ENCODE measurements at places on chromosomes 16 and 17. TPM values are rescaled to one million over a fixed set of nuclear protein-coding genes. Genes with fewer than 3 reads are reported as not detected.

ATP2C2 gene
- not detected for total RNA-seq

PDPR gene
- 19.7 TPM for total RNA-seq

GPR139 gene
- not detected for total RNA-seq

OTOP3 gene
- total RNA-seq, result not detected

ALOX12B gene
- 0.20 TPM for total RNA-seq

AOC2 gene
- total RNA-seq, result 1.1 TPM

IKZF3 gene
- total RNA-seq, result 38.2 TPM

CD300C gene
- 3.9 TPM for total RNA-seq

PLEKHG4 gene
- 9.2 TPM for total RNA-seq

HDAC5 gene
- total RNA-seq, result 42.2 TPM

NPTX1 gene
- 8.8 TPM for total RNA-seq

IRX3 gene
- total RNA-seq, result 1.6 TPM

CHST5 gene
- not detected for total RNA-seq

FMNL1 gene
- total RNA-seq, result 477 TPM

NLRC5 gene
- 259 TPM for total RNA-seq

HSPB9 gene
- 0.18 TPM for total RNA-seq

CASKIN1 gene
- 1.4 TPM for total RNA-seq

SPOP gene
- total RNA-seq, result 52.2 TPM

ASIC2 gene
- not detected for total RNA-seq

TSC2 gene
- 90.1 TPM for total RNA-seq

KRT36 gene
- not detected for total RNA-seq

ASPA gene
- not detected for total RNA-seq

CCT6B gene
- 1.9 TPM for total RNA-seq

C17orf107 gene
- total RNA-seq, result 0.98 TPM

SPAG5 gene
- 125 TPM for total RNA-seq

ZKSCAN2 gene
- total RNA-seq, result 4.1 TPM

KRT32 gene
- not detected for total RNA-seq

KLHL10 gene
- total RNA-seq, result not detected

HSD3B7 gene
- 7.5 TPM for total RNA-seq

KRTAP4-2 gene
- not detected for total RNA-seq

OTOP2 gene
- total RNA-seq, result not detected

LRRC46 gene
- 0.53 TPM for total RNA-seq

HOXB13 gene
- not detected for total RNA-seq

CCL16 gene
- not detected for total RNA-seq

CBX2 gene
- 2.0 TPM for total RNA-seq

CRYBA1 gene
- not detected for total RNA-seq

RNPS1 gene
- 218 TPM for total RNA-seq

RAB11FIP4 gene
- 38.6 TPM for total RNA-seq

IRX5 gene
- 0.38 TPM for total RNA-seq

RETREG3 gene
- 75.5 TPM for total RNA-seq

TP53TG3F gene
- total RNA-seq, result not detected

ABCA9 gene
- not detected for total RNA-seq

SLC16A13 gene
- total RNA-seq, result 26.8 TPM

SMIM36 gene
- total RNA-seq, result not detected

G6PC1 gene
- total RNA-seq, result not detected

KIF18B gene
- total RNA-seq, result 67.9 TPM

CTRB2 gene
- not detected for total RNA-seq

GDPD1 gene
- total RNA-seq, result 4.7 TPM

TAC4 gene
- total RNA-seq, result not detected

C16orf54 gene
- total RNA-seq, result 94.6 TPM

CXCL16 gene
- total RNA-seq, result 2.2 TPM

CCDC154 gene
- total RNA-seq, result 1.6 TPM

ZNF469 gene
- total RNA-seq, result 0.23 TPM

P2RX5 gene
- total RNA-seq, result 31.1 TPM

Data from activated CD4-positive, alpha-beta memory T cell treated with anti-CD3 and anti-CD28 coated beads, Interleukin-2, amount 10 ng/mL, durations not matched to agents 7 days and 5 days (primary cell).